ENCODE measurements at places on chromosomes 12 and 14.

- DNase-seq, result no peak
These were observed 49.4 kb downstream of the CD9 start for GRCh38 chr12:6249580-6249979.

DNA sequence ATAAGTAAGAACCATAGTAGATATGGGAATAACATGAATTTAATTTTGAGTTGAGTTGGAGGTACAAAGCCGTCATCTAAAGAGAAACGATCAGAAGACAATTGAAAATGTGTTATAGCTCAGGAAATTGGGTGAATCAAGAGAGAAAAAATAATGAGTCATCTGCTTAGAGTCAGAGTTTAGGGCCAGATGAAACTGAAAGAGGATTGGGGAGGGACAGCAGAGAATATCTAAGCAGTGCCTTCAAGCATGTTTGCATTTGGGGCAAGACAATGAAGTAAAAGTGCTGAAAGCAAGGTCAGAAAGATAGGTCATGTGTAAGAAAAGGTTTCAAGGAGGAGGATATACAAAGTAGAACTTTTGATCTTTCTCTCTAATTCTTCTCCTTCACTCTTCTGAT lies 49.4 kb downstream of the SLC15A5 start:
- no peak for DNase-seq

DNA sequence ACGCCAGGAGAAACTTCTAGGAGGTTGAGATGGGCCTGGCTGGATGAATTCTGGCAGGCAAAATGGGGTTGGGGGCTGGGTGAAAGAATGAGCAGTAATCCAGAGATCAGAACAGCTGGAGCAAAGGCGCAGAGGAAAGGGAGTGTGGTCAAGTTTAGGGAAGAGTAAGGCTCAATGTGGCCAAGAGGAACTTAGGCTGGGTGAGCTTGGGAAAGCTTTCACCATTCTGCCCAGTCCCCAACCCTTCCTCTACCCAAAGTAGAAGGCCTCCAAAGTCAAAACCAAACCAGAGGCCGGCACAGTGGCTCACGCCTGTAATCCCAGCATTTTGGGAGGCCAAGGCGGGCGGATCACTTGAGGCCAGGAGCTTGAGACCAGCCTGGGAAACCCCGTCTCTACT lies 10.2 kb upstream of the RABGGTA start:
- DNase-seq, result no peak

- DNase-seq, result no peak
These were observed 70.6 kb downstream of the C14orf132 start for GRCh38 chr14:96109596-96110355.

DNA sequence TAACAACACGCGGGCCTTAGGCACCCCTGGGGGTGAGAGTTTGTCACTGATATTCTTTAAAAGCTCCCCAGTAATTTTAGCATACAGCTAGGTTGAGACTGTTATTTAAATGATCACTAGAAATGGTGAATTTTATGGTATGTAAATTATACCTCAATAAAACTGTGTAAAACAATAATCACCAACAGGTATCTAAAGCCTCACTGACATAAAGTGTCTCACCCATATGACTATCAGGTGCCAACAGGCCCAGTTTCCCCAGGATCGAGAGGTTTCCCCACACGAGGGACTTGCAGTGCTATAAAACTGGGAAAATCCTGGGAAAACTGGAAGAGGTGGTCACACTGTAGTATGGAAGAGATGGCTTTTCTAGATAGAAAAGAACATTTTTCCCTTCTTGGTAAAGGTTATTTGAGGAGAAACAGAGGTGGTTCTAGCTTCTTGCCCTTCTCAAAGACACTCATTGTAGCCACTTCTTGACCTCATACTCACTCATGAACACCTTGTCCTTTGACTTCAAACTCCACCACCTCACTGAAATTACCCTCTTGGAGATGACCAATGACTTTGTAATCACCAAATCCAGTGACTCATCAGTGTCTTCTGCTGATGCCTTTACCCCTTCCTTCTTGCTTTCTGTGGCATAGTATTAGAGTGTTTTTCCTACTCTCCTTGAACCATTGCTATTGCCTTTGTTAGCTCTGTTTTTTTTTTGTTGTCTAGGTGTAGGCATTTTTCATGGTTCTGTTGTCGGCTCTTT lies 24.8 kb upstream of the NUBPL start:
- DNase-seq, result no peak

DNA sequence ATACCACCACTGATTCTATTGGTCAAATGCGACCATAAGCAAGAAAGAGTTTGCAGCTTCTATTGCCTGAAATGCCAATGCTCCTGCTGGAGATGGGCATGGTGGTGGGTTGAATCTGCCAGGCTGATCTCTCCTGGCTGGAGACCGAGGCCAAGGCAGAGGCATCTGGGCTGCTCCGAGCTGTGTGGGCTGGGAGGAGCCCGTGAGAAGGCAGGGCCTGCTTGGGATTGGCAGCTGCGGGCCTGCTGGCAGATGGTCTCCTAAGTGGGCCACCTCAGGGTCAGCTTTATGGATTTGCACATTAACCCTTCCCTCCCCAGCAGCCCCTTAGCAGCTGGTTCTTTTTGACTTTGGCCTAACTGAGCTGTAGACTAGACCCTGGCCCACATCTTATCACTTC lies 25.4 kb downstream of the SRRM4 start:
- no peak for DNase-seq

DNA sequence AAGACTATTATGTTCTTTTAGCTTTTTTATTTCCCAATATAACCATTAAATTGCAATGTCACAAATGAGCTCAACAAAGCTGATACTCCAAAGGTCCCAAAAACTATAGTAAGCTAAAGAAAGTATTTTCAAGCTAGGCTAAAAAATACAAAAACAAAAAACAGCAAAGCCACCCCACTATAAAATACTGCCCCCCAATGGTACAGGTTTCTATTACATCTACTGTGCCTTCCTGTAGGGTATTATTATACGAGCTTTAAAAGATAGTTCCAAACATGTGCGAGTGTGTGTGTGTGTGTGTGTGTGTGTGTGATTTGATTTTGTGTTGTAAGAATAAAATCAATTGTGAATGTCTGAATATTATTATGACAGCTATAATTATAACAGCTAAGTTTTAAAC lies 1.1 kb downstream of the IFNG start:
- no peak for DNase-seq

- no peak for DNase-seq
These were observed 221.4 kb downstream of the MDGA2 start for GRCh38 chr14:47454025-47454424.

- no peak for DNase-seq
These were observed 3.7 kb downstream of the MAX start for GRCh38 chr14:65098586-65098985.

DNA sequence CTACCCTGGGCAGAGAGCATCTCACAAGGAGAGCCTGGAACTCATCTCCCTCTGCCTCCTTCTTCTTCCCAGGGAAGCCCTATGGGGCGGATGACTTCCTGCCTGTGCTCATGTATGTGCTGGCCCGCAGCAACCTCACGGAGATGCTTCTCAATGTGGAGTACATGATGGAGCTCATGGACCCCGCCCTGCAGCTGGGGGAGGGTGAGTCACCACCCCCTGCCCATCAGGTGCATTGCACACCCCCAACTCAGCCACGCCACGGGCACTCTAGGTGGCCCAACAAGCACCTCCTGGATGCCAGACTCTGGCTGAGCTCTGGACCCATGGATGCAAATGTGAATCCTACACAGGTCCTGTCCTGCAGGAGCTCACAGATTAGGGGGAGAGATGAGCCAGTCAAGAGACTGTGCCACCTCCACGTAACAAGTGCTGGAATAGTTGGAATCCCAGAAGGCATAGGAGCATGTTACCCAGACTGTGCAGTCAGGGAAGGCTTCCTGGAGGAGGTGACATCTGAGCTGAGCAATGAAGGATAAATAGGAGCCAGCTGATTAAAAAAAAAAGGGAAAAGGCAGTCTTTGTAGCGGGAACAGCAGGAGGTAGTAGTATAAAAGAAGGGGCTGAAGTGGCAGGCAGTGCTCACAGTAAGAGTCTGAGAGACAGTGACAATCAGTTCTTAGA lies 71.9 kb downstream of the LGMN start:
- no peak for DNase-seq

DNA sequence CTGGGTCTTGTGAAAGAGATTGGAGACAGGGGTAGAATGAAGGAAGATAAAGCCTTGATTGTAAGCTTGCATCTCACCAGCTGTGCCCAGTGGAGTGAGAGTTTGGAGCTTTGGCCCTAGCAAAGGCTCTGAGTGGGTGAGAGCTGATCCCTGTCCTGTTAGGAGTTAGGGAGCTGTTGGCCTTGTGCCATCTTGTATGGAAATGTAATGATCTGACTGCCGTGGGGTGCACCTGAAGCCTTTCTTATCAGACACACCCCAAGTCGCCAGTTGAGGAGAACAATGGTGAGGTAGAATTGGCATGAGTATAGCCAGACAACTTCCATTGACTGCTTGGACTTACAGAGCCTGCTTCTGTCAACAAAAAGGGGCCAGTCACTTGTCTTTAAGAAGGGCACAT lies 130.1 kb downstream of the PRKCH start:
- no peak for DNase-seq

DNA sequence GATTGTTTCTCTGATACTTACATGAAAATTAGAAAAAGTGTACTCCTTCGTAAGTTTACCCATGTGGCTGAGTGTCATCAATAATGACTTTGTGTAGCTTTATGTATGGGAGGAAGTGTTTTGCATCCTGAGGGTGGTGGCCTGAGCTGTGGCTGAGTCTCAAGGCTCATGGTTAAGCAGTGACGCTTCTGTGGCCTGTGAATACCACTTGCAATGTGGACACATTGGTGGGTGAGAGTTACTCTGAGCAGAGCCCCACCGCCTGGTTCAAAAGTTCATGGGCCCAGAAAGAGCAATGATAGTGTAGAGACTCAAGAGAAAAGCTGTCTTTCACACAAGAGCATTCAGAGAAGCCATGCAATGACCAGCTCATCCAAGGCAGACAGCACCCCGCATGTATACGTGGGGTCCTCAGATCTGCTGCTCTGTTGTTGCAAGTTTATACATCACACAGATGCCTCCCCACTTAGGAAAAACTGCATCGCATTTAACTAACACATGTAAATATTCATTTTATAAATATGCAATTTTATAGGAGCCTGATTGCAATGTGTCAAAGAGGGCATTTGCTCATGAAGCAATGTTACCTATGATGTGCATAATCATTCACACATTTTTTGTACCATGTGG lies 55.1 kb upstream of the FRMD6 start:
- no peak for DNase-seq

DNA sequence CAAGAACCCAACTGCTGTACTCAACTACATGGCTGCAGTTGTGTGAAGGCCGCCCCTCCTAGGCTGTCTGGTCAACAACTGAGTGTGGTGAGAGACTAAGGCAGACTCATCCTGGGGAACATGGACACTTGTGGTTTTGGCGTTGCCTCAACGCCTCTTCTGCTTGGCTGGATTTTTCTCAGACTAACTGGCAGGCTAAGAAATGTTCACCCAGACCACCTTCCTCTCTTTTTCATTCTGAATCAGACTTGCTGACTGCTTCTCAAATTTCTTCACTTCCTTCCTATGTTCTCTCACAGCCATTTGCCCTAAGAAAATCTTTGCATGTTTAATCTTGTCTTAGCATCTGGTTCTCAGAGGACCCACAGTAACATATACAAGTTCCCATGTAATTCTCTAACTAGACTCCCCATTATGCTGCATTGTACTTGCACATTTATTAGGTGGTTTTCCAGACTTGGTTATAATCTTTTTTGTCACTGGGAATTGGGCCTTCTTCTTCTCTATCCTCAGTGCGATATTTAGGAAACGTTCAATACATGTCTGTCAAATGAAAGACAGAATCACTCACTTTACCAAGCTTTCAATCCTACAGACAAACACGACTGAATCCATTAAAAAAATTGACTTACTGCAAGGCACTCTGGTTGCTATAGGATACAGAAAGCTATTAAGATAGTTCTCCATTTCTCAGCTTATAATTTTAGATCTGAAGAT lies 327.6 kb downstream of the CCER1 start:
- no peak for DNase-seq

DNA sequence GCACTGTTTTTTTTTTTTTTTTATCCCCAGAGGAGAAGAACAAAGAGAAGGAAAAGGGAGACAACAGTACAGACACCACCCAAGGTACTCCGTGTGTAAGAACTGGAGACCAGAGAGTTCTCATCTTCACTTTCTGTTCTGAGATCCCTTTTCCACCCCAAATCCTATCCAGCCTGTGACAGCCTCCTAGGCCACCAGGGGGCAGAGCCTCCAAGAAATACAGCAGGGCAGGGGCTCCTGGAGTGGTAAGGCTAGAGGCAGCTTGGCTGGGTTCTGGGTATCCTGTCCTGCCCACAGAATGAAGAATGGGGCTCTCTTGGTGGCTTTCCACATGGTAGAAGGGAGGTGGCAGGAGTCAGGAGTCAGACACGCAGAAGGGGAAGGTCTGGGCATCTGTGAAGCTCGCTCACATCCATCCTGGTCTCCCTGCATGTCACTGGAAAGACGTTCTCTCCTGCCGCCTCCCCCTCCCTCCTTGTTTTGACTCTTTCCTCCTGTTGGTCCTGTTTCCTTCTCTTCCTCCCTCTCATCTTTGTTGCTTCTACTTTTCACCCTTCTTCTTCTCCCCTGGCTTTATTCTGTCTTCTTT lies 12.0 kb downstream of the CLSTN3 start:
- peak; percentile 7 for DNase-seq

- DNase-seq, result no peak
These were observed 174.5 kb downstream of the FBXL14 start for GRCh38 chr12:1419849-1420371.

GRCh38 chr14:72634691-72635616 lies 258.9 kb downstream of the DPF3 start:
- no peak for DNase-seq

DNA sequence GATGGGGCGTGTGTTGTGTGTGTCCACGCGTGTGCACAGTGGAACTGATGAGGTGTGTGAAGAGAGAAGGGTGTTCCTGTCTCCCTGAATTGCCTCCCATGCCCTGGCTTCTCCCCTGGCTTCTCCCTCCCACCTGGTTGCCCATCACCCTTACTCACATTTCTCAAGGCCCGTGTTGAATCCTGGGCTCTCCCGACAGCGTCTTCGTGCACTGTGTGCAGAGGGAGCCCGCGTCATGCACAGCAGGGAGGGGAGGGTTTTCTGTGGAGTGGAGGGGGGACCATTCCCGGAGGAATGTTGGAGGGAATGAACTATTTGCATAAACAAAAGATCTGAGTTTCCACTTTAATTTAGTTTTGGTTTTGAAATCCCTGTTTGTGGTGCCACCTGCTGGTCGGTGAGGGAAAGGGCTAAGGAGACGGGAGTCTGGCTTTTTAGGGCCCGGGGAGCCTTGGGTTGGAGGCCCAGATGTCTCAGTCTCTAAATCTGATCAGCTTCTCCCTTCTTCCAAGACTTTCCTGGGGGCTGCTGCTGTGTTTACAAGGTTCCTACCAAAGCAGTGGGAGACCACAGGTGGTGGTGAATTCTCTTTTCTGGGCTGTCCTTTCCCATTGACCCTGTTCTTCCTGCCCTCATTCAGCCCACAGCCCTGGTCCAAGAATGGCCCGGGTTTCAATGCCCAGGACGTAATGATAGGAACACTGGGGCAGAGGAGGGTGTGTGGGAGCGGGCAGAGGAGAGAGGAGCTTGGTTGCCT lies at the start of gene C1R:
C1R (minus strand) TSS at position 217 of the 757 bp plus-strand sequence; CDS start at position 160, 57 bp downstream.
- peak; percentile 12 for DNase-seq

DNA sequence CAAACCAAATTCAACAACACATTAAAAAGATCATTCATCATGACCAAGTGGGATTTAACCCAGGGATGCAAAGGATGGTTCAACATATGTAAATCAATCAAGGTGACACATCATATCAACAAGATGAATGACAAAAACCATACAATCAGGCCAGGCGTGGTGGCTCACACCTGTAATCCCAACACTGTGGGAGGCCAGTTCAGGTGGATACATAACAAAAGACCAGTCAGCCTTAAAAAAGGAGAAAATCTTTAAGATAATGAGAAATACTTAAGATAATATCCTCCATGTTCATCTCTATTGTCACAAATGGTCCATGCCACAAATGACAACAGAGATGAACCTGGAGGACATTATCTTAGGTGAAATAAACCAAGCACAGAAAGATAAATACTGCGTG lies 12.4 kb downstream of the L2HGDH start:
- DNase-seq, result no peak

Data from substantia nigra (tissue), 51 donors.